ENCODE measurements at places on chromosomes 2 and 18. TPM values are rescaled to one million over a fixed set of nuclear protein-coding genes. Genes with fewer than 3 reads are reported as not detected.

Gene GPR17
- total RNA-seq = 0.36 TPM

Gene MEP1B
- total RNA-seq = not detected

Gene STAT4
- total RNA-seq = 0.71 TPM

Gene LCT
- not detected for total RNA-seq

Gene ACMSD
- total RNA-seq = not detected

Gene MYO5B
- 0.82 TPM for total RNA-seq

Gene IL1RL2
- total RNA-seq = not detected

Gene GPR45
- not detected for total RNA-seq

Gene GBX2
- total RNA-seq = not detected

Gene KCNF1
- 1.4 TPM for total RNA-seq

Gene TRIM43
- not detected for total RNA-seq

- no peaks in the 10 kb centered on the region for H3K4me1 ChIP-seq
- no peaks in the 10 kb centered on the region for H3K27me3 ChIP-seq
- H3K36me3 ChIP-seq = no peaks in the 10 kb centered on the region
- H3K27ac ChIP-seq = no peak overlapping the region
Observed at GRCh38 chr2:212424082-212424481, 114.5 kb downstream of the ERBB4 start.

DNA sequence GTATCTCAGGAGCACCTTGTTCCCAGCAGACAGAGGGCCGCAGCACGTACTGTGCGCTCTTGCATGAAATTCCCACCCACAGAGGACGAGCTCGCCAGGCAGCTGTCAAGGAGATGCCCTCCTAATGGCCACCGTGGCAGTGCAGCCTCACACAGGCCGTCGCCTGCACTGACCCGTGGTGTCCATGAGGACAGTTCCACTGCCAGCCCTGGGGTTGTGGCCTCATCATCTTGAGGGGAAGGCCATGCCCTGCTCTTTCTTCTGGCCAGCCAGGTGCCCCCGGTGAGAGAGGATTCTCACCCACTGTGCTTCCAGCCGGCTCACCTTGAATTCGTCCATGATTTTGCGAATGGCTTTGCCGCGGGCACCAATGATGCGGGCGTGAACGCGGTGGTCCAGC, 42.0 kb downstream of the ANO7 start:
- peaks cover 65% of the 10 kb centered on the region for H3K36me3 ChIP-seq
- H3K4me1 ChIP-seq = no peaks in the 10 kb centered on the region
- H3K27ac ChIP-seq = no peak overlapping the region
- DNase-seq = no peak
- no peaks in the 10 kb centered on the region for H3K27me3 ChIP-seq

DNA sequence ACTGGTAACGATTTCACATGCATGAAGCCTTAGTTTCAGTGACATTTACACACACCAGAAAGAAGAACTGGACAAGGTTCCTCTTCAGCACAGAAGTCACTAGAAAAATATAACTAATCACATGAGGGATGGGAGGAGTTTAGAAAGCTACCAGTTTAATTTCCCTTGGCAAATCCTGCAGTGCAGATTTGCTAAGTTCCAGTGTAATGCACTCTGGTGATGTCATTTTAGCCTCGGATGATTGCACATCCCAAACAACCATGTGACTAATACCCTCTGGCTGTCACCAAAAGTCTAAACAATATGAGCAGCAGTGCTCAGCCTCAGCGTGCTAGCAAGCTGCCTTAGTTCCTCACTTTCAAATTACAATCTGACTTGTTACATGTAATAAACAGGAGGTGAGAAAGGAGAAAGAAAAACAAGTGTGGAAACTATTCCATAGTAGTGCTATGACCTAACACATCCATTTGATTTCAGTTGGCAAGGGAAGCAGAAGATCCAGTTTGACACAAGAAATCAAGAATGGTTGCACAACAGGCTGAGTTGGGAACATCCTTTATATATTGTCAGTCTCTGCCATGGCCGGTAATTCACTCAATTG, 35.3 kb upstream of the PPP1CB start:
- H3K36me3 ChIP-seq = no peaks in the 10 kb centered on the region
- H3K27ac ChIP-seq = peak overlapping the region; percentile 72
- no peaks in the 10 kb centered on the region for H3K27me3 ChIP-seq

GRCh38 chr2:16218625-16219024, 278.3 kb downstream of the MYCN start:
- H3K27me3 ChIP-seq = no peaks in the 10 kb centered on the region
- DNase-seq = no peak
- H3K4me3 ChIP-seq = no peak overlapping the region
- no peaks in the 10 kb centered on the region for H3K4me1 ChIP-seq
- H3K27ac ChIP-seq = no peak overlapping the region

DNA sequence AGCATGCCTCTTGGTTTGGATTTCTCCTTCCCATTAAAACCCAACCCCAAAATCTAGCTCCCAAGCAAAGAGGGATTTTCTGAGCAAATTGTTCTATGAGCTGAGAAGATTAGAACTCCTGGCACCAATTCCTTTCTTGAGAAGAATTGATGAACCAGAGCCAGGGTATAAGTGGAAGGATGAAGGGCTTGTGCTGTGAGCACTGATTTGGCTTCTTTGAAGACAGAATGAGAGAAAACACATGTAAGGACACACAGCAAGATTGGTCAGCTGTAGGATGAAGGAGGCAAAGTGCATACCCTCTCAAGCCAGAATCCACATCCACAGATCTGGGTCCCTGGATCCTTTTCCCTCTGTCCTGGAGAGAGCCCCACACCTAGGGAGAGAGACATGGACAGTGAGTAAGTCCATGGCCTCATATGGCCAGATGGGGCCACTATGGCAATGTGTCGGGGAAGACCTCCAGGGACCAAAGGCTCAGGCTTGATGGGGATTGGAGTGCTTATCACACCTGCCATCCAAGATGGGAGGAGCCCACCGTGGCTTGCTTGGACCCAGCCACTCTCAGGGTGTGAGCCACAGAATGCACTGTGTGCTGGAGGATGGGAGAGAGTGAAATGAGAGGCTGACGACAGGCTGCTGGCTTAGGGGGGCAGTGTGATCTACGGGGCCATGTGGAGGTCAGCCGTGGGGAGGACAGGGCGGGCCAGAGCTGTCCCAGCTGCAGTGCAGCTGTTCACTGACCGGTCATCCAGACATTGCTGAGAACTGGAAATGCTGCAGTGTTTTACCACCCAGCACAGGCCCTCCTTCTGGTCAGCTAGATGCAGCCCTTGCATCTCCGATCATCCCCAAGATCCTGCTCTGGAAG, 339.8 kb downstream of the CYP26B1 start:
- H3K36me3 ChIP-seq = no peaks in the 10 kb centered on the region
- no peak overlapping the region for H3K27ac ChIP-seq
- no peaks in the 10 kb centered on the region for H3K27me3 ChIP-seq
- H3K4me1 ChIP-seq = no peaks in the 10 kb centered on the region
- H3K4me3 ChIP-seq = no peak overlapping the region

- DNase-seq = no peak
- no peaks in the 10 kb centered on the region for H3K4me1 ChIP-seq
- H3K4me3 ChIP-seq = no peak overlapping the region
- H3K27me3 ChIP-seq = no peaks in the 10 kb centered on the region
- H3K27ac ChIP-seq = no peak overlapping the region
Observed at GRCh38 chr2:41911033-41911432, 136.8 kb upstream of the PKDCC start.

GRCh38 chr2:193584522-193584938, 1389.8 kb upstream of the TMEFF2 start:
- DNase-seq = no peak
- H3K27ac ChIP-seq = no peak overlapping the region
- H3K27me3 ChIP-seq = no peaks in the 10 kb centered on the region

- H3K27ac ChIP-seq = no peak overlapping the region
- H3K4me1 ChIP-seq = no peaks in the 10 kb centered on the region
- no peaks in the 10 kb centered on the region for H3K36me3 ChIP-seq
- H3K4me3 ChIP-seq = no peak overlapping the region
- no peak for DNase-seq
Observed at GRCh38 chr2:98180456-98180855, 93.5 kb downstream of the VWA3B start.

GRCh38 chr2:38720613-38721241, 30.4 kb downstream of the SRSF7 start:
- peak; percentile 92 for DNase-seq
- peaks cover 23% of the 10 kb centered on the region for H3K4me1 ChIP-seq
- no peaks in the 10 kb centered on the region for H3K27me3 ChIP-seq
- no peak overlapping the region for H3K4me3 ChIP-seq

DNA sequence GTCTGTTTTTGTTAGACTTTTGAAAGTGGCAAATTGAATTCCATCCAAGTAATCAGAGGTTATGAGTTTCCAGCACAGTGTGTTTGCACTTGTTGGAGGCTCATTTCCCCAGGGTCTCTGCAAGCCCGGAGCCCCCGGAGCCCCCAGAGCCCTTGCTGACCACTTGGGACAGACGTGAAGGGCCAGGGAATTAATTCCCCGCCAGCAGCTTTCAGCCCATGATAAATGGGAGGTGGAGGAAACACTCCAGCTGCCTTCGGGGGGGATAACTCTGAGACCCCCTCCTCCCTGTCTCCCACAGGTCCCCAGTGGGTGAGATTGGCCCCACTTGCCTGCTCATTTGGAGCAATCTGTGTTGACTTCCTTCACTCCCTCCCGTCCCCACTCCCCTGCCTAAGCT, 79.2 kb downstream of the KLHL29 start:
- no peaks in the 10 kb centered on the region for H3K36me3 ChIP-seq
- H3K27ac ChIP-seq = no peak overlapping the region
- H3K27me3 ChIP-seq = no peaks in the 10 kb centered on the region
- H3K4me1 ChIP-seq = no peaks in the 10 kb centered on the region

DNA sequence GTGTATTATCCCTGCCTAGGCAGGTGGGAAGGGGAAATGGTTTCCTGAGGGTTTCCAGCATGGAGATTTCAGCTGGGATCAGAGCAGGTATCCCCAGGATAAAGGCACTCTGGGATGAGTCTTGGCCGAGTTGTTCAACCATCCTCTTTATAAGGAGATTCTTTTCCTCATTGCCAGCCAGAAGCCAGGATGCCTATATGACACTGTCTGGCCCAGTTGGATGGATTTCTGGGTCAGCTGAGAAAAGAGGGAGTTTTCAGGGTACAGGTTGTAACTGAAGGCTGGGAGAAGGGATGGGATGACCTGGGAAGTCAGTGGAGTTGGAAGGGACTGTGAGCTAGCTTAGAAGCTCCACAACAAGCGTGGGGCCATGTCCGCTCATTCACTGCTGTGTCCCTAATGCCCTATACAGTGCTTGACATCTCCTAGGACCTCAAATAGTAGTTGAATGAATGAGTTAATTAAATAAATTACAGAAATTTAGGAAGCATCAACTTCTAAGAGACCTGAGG, 8.3 kb downstream of the RHOB start:
- peak overlapping the region; percentile 98 for H3K27ac ChIP-seq
- H3K36me3 ChIP-seq = no peaks in the 10 kb centered on the region
- H3K27me3 ChIP-seq = no peaks in the 10 kb centered on the region
- DNase-seq = peak; percentile 40
- no peak overlapping the region for H3K4me3 ChIP-seq

- H3K27ac ChIP-seq = no peak overlapping the region
- no peaks in the 10 kb centered on the region for H3K4me1 ChIP-seq
Observed at GRCh38 chr2:43718530-43719124, 42.4 kb upstream of the C1GALT1C1L start.

DNA sequence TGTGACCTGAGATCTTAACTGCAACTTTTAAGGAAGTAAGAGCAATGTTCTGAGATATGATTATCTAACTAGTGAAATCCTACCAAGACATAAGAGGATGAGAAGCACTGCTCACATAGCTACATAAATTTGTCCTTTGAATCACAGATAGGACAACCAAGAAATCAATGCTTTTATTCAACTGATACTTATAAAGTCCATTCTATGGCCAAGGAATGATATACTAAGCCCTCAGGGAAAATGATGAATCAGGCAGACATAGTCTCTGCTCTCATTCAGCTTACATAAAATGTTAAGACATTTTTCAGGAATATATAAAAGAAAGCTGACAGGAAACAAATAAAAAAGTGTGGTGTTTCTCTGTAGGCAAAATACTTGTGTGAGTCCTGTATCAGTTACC, 39.1 kb downstream of the PGAP1 start:
- DNase-seq = no peak
- H3K36me3 ChIP-seq = no peaks in the 10 kb centered on the region
- no peak overlapping the region for H3K27ac ChIP-seq

DNA sequence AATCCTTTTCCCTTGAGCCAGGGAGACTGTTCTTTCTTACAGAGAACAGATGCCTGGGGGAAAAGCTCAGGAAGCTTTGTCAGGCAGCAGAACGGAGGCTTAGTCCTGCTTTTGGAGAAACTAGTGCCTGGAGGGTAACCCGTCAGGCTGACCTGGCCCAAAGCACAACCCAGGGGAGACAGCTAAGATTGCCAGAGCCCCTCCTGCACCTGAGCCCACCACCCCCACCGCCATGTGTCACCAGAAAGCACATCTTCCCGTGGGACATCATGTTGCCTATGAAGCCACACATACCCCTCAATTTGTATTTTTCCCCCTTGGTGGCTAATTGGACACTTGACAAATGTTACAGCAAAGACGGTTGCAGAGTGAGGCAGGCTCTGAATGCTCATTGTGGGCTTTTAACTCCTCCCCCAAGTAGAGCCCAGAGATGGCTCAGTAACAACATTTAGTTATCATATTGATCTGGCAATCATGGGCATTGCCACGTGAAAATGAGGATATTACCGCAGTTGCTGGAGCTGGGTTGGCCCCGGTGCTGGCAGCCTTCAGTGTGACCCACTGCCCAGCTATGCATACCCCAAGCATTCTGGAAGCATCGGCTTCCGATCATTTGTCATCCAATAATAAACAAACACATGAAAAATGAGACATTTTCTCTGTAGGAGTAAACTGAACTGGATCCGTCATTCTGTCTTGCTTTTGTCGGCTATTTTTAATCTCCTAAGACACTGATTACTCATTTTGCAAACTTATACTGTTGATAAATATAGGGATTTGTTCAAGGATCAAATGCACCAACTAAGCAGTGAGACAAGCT, 229.5 kb downstream of the ATAD2B start:
- no peaks in the 10 kb centered on the region for H3K27me3 ChIP-seq
- no peaks in the 10 kb centered on the region for H3K4me1 ChIP-seq
- H3K36me3 ChIP-seq = no peaks in the 10 kb centered on the region
- DNase-seq = peak; percentile 58

DNA sequence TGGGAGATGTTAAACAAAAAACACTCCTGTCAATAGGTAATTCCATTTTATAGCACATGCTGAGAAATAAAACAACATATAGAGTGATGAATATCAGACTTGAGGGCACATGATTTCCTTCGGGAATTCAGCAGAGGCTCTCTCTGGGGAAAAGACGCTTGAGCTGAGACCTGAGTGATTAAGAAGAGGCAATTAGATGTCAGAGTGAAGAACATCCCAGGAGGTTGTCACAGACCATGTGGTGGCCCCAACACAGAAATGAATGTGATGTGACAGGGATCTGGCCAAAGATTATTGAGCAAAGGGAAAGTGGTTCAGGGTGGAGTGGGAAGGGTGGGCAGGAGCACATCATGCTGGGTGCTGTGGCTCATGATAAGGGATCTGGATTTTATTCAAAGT, 254.7 kb downstream of the RAD51AP2 start:
- no peaks in the 10 kb centered on the region for H3K36me3 ChIP-seq
- no peak for DNase-seq
- no peak overlapping the region for H3K27ac ChIP-seq

GRCh38 chr2:67561457-67561965, 164.4 kb downstream of the ETAA1 start:
- no peaks in the 10 kb centered on the region for H3K4me1 ChIP-seq
- DNase-seq = no peak
- H3K27ac ChIP-seq = no peak overlapping the region
- H3K36me3 ChIP-seq = no peaks in the 10 kb centered on the region

All from sigmoid colon (tissue), 7 donors.